ENCODE measurements at places on chromosomes 2 and 18. TPM values are rescaled to one million over a fixed set of nuclear protein-coding genes. Genes with fewer than 3 reads are reported as not detected.

CYP26B1 gene
- total RNA-seq: 0.19 TPM

RTKN gene
- total RNA-seq: 13.5 TPM

ATP6V1B1 gene
- total RNA-seq: 0.38 TPM

CREG2 gene
- total RNA-seq: 1.1 TPM

ALKAL2 gene
- total RNA-seq: not detected

TRIM43 gene
- not detected for total RNA-seq

Data from regular cardiac myocyte (primary cell).